Fibroblast of skin of right quadriceps (primary cell): ENCODE measurements at places on chromosomes 1 and 21.

DNA sequence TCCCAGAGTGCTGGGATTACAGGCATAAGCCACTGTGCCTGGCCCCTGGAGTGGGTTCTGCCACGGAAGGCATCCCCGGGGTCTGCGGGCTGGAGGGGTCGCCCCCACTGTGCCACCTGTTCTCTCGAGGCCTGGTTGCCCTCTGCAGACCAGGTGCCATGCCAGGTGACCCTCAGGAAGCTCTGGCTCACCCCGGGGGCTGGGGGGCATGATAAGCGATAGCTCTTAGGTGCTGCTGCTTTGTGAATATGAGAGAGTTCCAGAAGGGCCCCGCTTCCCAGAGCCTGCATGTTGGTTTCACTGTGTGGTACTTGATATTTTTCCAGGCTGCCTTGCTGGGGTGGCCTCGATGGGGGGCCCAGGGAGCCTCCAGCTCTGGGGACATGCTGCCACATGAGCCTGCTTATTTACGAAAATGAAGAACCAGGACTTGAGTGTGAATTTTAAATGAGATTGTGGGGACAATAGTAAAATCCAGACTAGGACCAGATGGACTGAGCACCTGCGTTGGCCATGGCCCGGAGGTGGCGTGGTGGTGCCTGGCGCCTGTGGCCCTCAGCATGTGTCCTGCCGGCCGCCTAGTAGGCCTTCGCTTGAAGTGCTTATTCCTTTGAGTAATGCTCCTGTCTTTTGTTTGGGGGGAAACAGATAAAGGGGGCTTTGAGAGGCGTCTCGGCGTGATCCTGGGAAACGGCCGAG is 7.3 kb downstream of the SKI start:
- DNase-seq, result no peak

DNA sequence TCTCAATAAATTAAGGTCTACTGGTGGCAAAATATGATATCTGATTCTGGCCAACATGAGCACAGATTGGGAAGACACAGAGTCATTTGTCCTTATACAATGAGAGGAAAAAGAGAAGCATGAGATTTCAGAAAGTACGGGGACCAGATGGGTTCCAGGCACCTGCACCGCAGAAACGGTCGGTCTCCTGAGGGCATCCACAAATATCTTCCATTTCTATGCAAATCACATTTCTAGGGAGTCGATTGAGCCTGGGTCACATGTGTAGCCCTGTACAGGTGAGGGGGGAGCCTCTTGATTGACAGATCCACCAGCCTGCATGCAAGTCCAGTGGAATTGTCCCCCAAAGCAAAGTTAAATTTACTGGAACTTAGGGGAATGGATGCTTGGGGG is 415.6 kb downstream of the NPHP4 start:
- DNase-seq, result no peak

GRCh38 chr1:1959840-1960479 is 40.9 kb upstream of the TMEM52 start:
- DNase-seq, result peak; percentile 70

GRCh38 chr1:18900303-18900841 is 2.0 kb downstream of the ALDH4A1 start:
- peak; percentile 11 for DNase-seq

DNA sequence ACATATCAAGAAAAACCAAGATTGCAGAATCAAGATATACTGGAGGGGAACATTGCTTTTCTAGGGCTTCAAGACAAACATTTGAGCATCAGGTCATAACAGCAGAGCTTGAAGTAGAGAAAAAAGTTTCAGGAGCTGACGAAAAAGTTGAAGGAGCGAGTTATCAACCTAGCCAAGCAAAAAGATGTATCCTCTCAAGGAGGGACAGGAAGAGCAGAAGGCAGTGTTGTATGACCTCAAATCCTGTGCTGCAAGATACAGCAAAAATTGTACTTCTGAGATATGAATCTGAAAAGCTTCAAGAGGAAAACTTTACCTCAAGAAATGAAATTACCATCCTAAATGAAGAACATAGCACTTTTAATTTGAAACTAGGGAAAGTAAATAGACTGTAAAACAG is 153.1 kb downstream of the AK5 start:
- DNase-seq, result no peak

DNA sequence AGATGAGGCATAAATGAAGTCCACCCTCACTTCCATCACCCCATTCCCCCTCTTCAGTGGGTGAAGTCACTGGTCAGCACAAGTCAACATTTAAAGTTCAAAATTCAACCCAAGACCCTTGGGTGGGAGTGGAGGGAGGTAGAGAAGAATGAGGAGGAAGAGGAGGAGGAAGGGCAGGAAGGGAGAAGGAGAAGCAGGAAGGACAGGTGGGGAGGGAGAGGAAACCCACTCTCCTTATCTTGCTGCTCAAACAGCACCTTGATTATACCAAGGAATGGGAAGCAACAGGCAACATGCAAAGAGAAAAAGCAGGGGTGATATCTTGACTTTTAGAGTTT is 4.0 kb upstream of the BTG2 start:
- no peak for DNase-seq

GRCh38 chr1:168556647-168557046 is 12.8 kb upstream of the XCL2 start:
- no peak for DNase-seq

DNA sequence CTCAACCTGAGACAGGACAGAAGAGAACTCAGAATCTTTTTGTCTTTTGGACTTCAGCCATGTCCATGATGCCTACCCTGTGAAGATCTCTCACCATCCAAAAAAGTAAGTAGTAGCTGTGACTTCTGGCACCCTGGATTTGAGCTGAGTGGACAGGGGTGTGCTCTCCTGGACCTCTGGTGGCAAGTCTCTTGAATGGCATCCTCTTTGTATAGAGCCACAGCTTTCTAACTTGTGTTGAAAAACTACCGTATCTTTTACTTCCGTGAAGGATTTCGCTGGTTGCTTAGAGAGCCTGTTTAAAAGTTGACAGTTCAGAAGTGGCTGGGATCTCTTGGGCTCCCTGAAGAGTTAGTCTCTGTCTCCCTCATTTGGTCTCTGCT is 1.8 kb downstream of the MFN2 start:
- DNase-seq, result no peak

DNA sequence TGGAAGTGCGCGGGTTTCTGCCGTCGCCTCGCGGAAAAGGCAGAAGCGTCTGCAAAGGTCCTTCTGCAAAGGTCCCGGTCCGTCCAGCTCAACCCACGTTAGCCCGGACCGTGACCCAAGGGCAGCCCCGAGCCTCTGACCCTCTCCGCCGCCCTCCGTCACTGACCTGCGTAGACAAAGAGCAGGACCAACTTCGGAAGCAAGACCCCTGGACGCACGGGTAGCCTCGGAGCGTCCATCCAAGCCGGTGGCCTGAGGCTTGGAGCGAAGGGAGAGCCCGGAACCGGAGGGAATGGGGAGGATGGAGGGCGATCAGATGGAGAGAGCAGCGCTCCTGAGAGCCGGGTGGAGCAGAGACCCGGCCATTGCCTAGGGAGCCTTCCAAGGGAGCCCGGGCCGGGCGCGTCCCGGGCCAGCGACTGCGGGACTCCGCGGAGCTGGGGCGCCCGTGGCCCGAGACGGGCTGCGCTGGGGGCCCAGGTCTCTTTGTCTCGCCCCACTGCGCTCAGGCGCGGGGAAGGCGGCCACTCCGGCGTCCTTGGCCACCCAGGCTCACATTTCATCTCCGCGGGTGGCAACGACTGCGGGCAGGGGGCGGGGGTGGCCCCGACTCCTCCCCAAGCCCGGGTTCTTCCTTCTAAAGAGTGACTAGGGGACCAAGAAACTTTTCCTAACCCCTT is at the start of gene CYYR1:
Gene CYYR1, minus strand, starts transcription at position 585 of the 680 bp plus-strand sequence. Its CDS starts 346 bp downstream, at position 239.
- peak; percentile 26 for DNase-seq

DNA sequence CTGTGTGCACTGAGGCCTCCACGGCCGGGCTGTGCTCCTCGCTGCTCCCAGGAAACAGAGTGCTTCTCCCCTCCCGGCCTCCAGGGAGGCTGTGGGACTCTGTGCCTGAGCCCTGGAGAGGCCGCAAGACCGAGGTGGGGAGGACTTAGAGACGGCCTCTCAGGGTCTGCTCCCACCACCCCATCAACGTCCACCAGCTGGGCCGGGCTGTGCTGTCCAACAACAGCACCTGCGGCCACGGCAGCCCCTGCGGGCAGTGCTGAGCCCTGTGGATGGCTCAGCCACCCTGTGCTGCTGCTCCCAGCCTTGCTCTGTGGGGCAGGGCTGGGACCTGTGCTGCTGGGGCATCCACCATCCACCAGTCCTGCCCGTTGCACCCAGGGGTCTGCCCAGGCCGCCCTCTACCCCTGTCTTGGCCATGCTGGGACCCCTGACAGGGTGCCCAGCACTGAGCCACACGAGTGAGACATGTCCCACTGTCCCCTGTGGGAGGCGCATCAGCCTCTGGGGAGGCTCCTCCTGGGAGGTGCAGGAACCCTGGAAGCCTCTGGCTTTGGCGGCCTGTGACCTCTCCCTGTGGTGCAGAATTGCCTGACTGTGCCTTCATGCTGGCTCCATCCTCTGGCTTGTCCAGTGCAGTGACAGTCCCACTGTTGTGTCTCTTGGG is 31.2 kb upstream of the LRRC3 start:
- no peak for DNase-seq

DNA sequence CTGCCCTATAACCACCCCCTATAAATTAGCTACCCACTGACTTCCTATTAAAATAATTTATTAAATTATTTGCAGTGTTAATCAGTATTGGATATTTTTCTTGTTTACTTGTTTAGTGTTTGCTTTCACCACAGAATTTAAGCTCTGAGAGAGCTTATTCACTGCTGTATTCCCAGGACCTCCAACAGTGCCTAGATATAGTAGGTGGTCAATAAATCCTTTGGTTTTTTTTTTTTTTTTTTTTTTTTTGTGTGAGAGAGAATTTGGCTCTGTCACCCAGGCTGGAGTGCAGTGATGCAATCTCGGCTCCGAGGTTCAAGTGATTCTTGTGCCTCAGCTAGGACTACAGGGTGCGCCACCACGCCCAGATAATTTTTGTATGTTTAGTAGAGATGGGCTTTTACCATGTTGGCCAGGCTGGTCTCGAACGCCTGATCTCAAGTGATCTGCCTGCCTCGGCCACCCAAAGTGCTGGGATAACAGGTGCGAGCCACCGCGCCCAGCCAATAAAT is 1.1 kb upstream of the OSBPL9 start:
- no peak for DNase-seq

DNA sequence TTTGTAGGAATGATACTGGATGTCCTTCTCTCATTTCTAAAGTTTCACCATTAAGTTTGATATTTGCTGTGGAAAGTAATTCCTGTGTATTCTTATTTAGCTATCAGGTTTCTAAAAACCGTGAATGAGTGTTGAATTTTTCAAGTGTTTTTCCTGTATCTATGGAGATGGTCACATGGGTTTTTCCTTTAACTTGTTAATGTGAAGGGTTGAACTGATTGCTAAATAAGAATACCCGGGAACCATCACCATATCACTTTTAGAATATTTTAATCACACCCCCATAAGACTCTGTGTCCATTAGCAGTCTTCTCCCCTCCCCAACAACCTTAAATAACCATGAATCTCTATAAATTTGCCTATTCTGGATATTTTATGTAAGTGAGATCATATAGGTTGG is 16.5 kb upstream of the ASAP3 start:
- DNase-seq, result no peak
